Fibroblast of skin of left biceps (primary cell): ENCODE measurements at places on chromosomes 16 and 17.

DNA sequence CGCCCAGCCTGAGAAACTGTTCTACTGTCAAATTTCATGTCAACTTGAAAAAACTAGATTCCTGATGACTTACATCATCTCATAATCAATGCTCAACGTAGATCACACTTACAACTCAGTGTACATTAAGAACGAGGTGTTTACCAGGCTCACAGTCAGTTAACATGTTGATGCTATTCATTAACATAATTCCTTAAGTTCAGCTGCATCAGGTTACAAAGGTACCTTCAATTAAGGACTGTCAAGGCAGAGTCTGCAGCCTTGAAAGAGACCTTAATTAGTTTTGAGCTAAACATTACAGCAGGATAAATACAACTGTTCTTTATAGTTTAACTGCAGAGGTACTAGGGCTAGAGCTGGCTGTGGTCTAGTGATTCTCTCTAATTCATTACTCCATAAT is 1.9 kb downstream of the GNA13 start:
- DNase-seq = no peak

DNA sequence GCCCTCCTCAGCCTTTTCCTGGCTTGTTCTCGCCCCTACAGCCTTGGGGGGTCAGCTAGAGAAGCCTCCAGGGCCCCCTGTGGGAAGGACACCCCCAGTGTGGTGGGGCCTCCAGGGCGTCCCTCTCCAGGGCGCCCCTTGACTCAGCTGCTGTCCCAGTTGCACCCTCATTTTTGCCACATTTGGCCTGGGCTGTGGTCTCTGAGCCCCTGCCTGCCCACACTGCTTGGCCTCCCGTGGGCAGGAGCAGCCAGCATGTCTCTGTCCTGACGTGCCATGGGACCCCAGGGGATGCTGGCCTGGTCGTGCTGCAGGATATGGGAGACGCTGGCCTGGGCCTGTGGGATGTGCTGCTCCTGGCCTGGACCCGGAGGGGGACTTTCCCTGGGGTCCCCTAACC is 5.0 kb downstream of the CHTF18 start:
- DNase-seq = no peak

GRCh38 chr17:56665864-56666263 is 72.4 kb downstream of the NOG start:
- DNase-seq = no peak

- peak; percentile 38 for DNase-seq
These were observed at the start of gene B3GNT9 for GRCh38 chr16:67150833-67151396. TSS of gene B3GNT9 (minus strand) at chr16:67150998. CDS start at chr16:67150485, 513 bp downstream.

GRCh38 chr17:42247734-42248133 is 28.5 kb downstream of the STAT5B start:
- DNase-seq = peak; percentile 36
